GM12891 (cell line): ENCODE measurements at places on chromosomes 2 and 18.

DNA sequence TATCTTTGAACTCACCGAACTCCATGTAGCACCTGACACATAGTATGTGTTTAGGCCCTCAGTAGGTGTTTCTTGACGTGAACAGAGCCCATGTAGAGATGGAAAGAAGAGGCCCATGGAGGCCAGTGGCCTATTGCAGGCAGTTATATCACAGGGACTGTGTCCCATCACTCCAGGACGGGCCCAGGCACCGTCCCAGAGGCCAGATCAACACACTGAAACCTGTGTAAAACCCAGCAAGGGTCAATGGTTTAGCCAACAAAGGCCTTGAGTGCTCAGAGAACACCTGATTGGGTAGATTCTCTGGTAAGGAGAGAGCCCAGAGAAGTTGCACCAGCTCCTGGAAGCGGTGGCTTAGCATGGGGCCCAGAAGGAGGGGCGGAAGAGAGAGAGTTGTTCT lies 82.8 kb downstream of the INHBB start:
- DNase-seq, result no peak

DNA sequence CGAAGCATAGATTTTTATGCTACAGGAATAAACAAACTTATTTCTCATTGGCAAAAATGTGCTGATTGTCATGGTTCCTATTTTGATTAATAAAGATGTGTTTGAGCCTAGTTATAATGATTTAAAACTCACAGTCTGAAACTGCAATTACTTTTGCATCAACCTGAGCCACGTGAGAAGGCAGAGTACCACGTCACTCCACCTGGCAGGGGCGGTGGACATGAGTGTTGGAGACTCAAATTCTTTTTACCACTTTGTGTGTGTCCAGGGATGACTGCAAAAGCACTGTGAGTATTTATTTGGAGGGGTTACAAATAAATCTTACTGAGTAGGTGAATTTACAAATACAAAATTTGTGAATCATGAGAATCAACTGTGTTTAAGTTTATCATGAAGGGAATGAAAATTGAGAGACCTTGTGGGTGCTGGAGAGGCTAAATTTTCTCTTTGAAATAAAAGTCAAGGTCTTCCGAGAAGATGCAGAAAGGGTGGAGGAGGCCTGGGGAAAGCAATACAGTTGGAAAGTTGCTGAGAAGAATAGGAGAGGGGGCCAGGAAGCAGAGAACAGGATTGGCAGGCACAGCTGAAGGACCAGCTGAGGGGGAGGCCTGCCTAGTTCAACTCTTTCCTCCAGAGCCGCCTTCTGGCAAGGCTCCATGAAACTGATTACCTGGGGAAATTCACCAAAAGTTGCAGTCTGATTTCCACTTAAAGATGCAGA lies 316.4 kb downstream of the MYCN start:
- DNase-seq, result no peak

DNA sequence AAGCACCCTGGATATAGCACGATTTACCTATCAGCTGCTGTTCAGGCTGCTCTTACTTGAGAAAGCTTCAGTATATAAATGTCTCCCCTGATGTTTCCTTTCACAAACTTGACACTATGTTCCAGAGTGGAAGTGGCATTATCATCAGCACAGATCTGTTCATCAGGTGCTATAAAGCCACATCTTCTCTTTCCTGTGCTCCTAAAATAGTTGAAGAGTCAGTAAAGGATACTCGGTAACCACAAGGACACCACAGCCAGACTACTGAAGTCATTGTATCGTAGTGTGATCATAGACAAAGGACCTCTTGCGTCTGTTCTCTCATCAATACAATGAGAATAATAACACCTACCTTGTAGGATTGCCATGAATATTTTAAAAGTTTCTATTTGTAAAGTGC lies 841.0 kb upstream of the CELF4 start:
- DNase-seq, result no peak

GRCh38 chr2:58182527-58182926 lies 58.6 kb downstream of the FANCL start:
- DNase-seq, result no peak

- DNase-seq, result no peak
These were observed 16.9 kb upstream of the RAB31 start for GRCh38 chr18:9691235-9691634.

GRCh38 chr2:219664944-219665343 lies 37.5 kb downstream of the SLC4A3 start:
- no peak for DNase-seq

DNA sequence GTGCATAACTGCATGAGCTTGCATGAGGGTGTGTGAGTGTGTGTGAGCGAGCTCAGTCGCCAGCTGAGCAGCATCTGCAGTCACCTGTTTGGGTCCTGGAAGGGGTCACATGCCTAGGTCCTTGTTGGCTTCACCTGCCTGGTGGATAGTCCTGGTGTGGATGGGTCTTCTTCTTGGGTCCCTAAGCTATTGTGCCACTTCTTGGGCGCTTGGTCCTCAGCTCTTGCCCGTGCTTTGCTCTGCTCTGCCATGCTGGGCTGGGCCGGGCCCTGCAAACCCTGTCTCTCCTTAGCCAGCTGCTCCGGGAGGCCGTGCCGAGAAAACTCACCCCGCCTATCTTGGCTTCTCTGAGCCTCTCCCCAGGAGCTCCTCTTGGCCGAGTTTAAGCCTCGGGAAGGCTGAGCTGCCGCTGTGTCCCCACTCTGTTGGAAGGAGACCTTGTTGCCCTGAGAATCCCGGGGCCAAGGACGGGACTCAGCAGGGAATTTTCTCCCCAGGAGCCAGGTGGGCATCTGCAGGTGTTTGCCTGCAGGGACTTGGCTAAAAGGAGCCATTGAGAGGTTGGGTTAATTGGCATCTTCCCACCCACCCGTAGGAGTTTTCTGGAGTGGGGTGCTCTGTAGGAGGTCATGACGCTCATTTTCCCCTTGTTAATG lies 300.8 kb downstream of the NDUFA10 start:
- DNase-seq, result no peak

DNA sequence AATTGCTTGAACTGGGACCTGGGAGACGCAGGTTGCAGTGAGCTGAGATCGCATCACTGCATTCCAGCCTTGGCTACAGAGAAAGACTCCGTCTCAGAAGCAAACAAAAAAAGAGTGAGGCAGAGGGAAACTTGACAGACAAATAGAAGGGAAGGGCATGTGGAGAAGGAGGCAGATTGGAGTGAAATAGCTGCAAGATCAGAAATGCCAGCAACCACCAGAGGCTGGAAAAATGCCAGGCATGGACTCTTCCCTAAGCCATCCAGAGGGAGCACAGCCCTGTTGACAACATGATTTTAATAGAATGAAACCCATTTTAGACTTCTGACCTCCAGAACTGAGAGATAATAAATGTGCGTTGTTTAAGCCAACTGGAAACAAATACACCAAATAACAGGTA lies 447.2 kb upstream of the SPHKAP start:
- no peak for DNase-seq
